Bone marrow (tissue), 2 donors: ENCODE measurements at places on chromosomes 11 and 22.

GRCh38 chr11:104619751-104620150, 278.5 kb downstream of the CASP12 start:
- DNase-seq, result no peak

- no peak for DNase-seq
These were observed 600 bp upstream of the ESAM start for GRCh38 chr11:124762624-124763155.

DNA sequence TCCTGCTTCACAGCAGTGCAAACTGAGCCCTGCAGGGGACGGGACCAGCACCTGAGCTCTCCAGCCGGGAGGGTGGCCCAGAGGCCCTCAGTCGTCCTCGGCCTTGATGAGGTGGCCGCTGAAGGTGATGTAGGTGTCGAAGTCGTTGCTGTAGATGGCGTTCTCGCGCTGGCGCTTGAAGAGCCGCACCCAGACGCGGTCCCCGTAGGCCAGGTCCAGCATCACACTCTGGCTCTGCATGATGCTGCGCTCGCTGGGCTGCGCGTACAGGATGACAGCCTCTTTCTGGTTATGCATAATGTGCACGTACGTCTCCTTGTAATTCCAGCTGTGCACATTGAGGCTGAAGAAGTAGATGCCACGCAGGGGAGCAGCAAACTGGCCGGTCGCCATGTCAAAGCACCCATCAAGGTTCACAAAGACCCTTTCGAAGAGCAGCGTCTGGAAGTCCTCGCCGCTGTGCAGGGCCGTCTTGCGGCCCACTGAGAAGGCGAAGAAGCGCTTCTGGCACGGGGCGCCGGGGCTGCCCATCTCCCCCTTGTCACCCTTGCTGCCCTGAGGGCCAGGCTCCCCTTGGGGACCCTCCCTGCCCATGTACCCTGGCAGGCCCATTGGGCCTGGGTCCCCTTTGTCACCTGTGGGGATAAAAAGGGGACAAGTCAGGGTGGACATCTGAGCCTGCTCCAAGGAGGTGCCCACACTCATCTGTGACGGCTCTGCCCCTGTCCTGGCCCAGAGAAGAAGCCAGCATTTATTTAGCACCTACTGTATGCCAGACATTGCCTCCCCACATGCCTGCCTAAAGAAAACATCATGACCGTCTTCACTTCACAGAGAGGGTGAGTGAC, 5.7 kb downstream of the C1QTNF6 start:
- DNase-seq, result no peak

DNA sequence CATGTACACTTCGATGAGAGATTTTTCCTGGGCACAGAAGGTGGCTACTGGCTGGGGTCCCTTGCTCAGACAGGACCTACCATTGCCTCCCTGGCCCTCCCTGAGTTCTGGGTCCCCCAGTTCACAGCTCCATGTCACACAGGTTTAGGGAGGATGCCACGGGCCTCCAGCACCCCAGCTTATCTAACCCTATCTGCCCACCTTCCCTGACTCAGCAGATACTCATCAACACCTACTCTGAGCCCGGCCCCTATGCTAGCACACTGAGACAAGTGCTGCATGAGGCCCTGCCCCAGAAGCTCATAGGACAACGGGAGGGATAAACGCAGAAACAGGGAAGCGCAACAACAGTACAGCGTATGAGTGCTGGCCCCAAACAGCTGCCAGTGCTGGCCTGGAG, 9.6 kb downstream of the NAGA start:
- DNase-seq, result no peak

DNA sequence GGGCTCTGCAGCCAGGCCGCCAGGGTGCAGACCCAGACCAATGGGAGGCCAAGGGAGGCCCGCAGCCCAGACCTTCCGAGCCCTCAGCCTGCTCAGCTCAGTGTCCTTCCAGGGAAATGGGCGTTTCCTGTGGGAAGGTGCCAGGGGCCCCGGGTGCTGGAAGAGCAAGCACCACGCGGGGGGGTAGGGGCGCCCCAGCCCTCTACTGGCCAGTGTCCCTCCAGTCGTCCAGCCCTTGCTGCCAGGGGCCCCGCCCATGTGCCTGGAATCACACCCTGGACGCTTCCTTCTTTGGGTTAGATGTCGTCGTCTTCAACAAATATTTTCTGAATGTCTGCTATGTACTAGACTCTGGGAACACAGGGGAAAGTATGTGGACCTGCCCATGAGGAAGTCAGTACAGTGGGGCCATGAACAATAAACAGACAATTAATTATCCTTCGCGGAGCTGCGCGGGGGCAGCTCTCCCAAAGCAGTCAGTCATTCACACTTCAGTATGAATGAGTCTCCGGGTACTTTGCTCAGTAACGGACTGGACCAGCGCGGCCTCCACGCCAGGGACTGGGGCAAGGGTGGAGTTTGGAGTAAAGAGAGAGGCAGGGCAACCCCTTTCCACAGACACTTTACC, 60.2 kb downstream of the CDKN1C start:
- no peak for DNase-seq

- no peak for DNase-seq
These were observed 2.6 kb upstream of the ETS1 start for GRCh38 chr11:128589998-128590397.

GRCh38 chr22:35379146-35379993, 1.5 kb upstream of the HMOX1 start:
- no peak for DNase-seq

DNA sequence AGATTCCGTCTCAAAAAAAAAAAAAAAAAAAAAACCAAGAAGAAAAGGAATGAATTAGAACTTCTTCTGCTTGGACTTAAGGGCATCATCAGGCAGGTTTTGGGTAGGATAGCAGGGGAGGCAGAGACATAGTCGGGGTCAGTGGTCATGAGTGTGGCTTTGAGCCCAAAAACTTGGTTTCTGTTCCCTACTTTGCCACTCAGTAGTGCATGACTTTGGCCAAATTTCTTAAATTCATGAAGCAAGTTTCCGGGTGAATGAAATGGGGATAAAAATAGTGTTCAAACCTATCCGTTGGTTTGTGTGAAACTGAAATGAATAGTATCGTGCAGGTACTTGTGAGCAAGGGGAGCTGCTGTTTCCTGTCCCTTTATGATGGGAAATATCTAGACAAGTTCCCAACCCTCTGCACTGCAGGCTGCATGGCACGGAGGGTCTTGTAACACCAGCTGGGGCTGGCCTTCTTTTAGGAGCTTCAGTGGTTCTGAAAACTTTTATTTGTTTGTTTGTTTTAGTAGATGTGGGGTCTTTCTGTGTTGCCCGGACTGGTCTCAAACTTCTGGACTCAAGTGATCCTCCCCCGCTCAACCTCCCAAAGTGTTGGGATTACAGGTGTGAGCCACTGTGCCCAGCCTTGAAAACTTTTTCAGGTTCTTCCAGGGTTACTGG, 18.4 kb downstream of the NEAT1 start:
- DNase-seq, result no peak

- no peak for DNase-seq
These were observed 203.1 kb upstream of the TMEM45B start for GRCh38 chr11:129612447-129612961.

DNA sequence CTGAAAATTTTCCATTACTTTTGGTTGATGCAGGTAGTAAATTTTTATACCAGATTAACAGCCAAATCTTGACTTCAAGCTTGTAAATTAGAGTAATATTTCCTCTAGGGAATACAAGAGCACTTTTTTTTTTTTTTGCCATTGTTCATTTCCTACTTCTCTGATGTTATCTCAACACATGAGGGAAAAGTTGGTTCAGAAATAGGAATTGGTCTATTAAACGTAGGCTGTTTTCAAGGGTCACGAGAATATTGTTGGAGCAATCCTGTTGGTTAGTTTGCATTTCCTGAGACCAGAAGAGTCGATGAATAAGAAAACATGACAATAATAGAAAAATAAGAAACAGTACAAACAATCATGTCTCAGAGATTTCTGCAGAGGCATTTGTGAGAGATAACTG, 453.9 kb upstream of the CCDC179 start:
- DNase-seq, result no peak

GRCh38 chr11:77206264-77207018, 78.4 kb downstream of the MYO7A start:
- DNase-seq, result no peak

DNA sequence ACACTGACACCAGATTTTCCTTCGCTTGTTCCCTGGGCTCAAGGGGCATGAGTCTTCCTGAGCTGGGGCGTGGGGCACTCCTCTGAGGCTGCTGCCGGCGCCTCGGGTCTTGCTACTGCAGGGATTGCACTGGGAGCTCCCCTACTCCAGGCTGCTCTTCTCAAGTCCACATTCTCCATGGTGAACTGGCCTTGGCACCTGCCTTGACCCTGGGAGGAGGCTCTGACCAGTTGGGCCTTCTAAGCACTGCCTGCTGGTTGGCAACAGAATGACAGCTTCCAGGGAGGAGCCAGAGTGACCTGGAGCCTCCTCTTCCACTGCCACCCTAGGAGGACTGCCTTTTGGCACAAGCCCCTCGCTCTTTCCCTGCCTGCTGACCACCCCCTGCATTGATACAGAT, 9.5 kb downstream of the FREY1 start:
- no peak for DNase-seq

DNA sequence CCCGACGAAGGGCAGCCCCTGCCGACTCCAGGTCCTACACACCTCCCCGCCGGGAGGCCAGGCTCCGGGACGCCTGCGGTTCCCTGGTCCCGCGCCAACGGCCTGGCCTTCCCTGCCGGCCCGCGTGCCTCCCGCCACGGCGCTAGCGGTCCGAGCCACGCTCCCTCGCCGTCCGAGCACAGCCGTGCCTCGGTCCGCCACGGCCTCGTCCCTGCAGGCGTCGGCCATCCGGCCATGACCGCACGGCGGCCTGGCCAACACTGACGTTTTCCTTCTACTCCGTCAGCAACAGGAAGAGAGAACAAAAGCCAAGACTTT, 532 bp downstream of the EIF4G2 start:
- no peak for DNase-seq

DNA sequence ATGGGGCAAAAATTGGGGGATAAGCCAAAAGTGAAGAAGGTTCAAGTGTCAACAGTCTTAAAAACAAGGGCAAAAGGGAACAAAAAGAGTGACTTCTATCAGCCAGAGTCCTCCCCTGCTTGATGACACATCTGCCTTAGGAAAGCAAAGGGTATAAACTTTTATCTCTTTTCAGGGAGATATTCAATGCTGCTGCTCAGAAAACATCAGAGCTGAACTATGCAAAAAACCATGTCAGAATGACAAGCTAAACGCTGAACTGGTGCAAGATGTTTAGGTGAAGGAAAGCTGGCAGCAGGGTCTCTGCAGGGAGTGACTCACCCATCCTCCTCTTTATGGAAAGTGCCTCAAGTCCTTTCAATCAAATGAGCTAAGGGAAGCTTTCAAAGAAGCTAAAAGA, 24.7 kb downstream of the ALG9 start:
- no peak for DNase-seq
